Posterior vena cava (tissue), 2 donors: ENCODE measurements at places on chromosomes 6 and 20. TPM values are rescaled to one million over a fixed set of nuclear protein-coding genes. Genes with fewer than 3 reads are reported as not detected.

GRCh38 chr6:169450097-169450496, 196.5 kb upstream of the THBS2 start:
- DNase-seq = no peak

DNA sequence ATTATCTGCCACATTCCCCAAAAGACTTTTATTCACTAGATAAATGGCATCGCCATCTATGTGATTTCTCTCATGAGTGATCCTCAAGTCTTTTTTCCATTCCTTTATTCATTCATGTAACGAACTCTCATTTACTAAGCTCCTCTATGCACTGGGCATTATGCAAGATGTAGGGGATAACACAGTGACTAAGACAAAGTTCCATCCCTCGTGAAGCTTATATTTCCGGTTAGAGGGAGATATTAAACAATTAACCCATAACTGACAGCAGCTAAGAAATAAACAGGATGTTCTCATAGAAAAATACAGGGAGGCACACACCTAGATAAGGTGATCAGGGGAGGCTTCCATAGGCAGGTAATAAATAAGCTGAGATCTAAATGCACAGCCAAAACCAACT, 17.2 kb upstream of the PREX1 start:
- no peak for DNase-seq

Gene TCEA2
- 39.5 TPM for total RNA-seq

Gene ADTRP
- total RNA-seq = 1.2 TPM

- DNase-seq = no peak
Observed at GRCh38 chr6:16471222-16471909, 233.0 kb downstream of the GMPR start.

- DNase-seq = no peak
Observed at GRCh38 chr6:104143757-104144156, 716.0 kb downstream of the HACE1 start.

Gene DDX27
- total RNA-seq = 17.7 TPM

DNA sequence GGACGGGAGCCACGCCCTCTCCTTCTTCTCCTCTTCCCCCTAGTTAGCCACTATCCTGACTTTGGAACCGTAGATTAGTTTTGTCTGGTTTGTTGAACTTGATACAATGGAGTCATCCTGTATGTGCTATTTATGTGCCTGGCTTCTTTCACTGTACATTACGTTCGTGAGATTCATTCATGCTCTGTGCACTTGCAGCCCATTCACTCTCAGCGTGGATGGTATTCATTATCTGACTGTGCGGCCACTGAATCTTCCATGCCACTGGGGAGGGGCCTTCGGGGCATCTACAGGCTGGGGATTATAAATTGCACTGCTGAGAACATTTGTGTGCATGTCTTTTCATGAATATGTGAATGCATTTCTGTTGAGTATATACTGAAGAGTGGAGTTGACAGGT, 262.5 kb downstream of the CDH26 start:
- DNase-seq = no peak

DNA sequence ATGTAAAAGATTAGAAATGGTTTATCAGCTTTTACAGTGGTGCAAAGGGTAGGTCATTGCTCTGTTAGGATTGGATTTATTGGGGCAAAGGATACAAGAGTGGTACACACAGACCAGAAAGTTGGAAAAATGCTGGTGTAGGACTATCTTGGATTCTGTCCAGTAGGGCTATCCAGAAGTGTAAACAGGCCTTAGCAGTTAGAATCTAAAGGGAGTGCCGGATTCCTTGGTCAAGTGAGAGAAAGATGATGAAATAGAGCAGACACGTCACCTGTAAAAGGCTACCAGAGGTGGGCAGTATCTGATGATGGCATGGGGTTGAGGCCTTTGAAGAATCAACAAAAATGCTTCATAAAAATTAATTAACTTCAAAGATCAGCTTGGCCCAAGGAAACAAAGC, 975.9 kb downstream of the KIF16B start:
- no peak for DNase-seq
